ENCODE measurements at places on chromosomes 3 and 15.

DNA sequence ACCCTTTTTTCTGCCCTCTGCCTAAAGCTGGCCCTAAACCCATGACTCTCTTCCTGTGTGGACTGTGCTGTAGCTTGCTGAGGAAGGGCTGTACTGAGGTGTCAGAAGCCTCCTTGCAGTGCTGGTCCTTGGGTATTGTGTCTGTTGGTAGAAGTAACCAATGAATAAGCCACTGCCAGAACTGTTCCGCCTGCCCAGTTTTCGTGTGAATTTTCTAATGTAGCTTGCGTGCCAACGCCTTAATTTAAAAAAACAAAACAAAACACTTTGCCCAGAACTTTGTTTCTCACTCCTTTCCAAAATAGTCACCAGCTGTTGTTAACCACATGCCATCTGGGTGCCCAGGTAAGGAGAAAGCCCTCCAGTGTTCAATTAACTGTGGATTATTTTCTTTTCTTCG is 101.9 kb downstream of the KLHL25 start:
- no peak for DNase-seq

DNA sequence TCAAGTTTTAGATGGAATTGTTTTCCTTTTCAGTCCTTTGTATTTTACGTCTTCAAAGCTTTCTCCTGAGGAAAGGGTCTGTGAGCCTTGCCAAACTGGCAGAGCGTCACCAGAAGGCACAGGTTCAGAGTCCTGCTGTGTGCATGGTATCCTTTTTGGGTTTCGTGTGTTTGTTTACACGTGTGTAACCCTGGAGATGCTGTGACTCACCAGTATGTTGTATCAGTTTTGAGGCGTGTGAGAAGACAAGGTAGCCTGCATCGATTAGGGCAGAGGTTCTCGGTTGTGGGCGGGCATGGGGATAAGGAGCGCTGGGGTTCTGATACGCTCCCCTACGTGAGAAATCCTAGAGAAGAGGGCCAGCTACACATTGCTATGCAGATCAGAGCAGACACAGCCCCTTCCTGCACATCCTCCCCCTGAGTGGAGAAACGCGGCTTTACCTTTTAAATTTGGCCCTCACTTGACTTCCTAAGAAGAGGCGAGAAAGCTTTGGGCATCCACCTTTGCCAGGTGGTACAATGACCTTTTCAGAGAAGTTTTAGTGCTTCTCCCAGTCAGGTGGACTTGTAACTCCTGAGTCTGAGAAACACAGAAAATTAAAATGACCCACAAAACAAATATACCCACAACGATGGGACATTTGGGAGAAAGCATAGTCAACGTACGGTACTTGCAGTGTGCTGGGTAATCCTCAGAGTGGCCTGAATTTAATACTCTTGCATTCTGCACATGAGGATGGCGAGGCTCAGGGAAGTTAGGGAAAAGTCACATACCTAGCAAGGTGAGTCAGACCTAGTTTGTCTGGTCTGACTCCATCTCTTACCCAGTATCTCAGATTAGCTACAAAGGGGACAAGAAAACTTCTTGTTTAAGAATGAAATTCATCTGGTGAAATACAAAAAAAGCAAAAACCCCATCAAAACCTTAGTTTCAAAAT is 38.1 kb downstream of the TRAK1 start:
- no peak for DNase-seq

- DNase-seq: no peak
Observed at GRCh38 chr3:182303169-182303568, 490.1 kb upstream of the ATP11B start.

DNA sequence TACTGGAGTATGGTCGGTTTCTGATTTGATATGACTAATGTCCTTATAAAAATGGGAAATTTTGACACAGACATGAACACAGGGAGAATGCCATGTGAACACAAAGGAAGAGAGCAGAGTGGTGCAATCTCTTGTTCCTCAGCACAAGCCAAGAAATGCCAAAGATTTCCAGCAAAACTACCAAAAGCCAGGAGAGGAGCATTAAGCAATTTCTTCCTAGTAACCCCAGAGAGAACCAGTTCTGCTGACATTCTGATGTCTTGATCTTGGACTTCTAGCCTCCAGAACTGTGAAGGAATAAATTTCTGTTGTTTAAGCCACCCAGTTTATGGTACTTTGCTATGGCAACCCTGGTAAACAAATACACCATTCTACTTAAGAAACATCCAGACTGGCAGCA is 227.8 kb upstream of the MRPL3 start:
- no peak for DNase-seq

DNA sequence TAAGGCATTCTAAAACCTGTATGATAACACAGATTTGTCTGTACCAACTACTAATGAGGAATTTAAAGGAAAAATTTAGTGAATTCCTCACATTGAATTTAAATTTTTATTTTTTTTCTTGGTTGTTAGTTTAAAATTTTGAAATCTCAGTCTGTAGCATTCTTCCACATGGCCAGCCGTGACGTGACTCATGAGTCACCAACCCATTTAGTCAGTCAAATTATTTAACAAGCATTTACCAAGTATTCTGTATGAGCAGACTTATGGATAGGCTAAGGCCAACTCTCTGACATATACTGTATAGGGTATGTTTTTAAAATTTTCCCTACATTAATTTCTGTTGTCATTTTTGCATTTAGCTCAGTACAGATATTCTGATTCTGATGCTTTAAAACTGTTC is 112.9 kb downstream of the CNTN4 start:
- no peak for DNase-seq

- DNase-seq: no peak
Observed at GRCh38 chr3:124429129-124429815, 301.0 kb upstream of the UMPS start.

DNA sequence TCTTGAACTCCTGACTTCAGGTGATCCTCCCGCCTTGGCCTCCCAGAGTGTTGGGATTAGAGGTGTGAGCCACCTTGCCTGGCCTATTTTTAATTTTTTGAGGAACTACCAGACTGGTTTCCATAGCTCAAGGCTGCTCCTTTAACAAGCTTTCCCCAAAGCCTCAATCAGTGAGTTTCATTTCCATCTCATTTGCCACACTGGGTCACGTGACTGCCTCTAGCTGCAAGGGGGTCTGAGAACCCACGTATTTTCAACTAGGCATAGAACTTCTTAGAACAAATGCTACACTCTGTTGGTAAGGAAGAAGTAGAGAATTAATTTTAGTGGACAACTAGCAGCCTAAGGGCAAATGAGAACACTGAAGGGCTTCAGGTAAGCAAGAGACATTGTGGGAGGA is 3.1 kb upstream of the CD276 start:
- no peak for DNase-seq

DNA sequence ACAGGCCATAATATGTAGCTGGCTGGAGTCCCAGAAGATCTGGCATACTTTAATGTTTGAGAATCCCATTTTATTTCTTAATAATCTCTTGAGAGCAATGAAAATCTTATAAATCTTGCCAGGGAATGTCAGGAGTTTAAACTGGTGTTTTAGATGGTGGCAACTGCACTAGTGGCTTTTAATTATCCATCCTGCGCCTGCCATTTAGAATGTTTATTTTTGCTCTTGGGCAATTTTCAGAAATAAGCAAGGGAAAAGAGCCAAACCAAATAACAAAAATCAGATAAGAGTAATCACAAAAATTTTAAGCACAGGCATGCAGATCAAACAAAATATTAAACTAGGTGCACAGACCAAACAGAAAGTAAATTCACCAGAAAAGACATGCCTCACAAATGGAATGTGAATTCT is 41.9 kb upstream of the UBP1 start:
- no peak for DNase-seq

GRCh38 chr3:28940994-28941393 is 339.9 kb upstream of the RBMS3 start:
- DNase-seq: no peak

Data from endodermal cell (in vitro differentiated cells).